Dorsolateral prefrontal cortex (tissue), 122 donors: ENCODE measurements at places on chromosomes 4 and X. TPM values are rescaled to one million over a fixed set of nuclear protein-coding genes. Genes with fewer than 3 reads are reported as not detected.

DNA sequence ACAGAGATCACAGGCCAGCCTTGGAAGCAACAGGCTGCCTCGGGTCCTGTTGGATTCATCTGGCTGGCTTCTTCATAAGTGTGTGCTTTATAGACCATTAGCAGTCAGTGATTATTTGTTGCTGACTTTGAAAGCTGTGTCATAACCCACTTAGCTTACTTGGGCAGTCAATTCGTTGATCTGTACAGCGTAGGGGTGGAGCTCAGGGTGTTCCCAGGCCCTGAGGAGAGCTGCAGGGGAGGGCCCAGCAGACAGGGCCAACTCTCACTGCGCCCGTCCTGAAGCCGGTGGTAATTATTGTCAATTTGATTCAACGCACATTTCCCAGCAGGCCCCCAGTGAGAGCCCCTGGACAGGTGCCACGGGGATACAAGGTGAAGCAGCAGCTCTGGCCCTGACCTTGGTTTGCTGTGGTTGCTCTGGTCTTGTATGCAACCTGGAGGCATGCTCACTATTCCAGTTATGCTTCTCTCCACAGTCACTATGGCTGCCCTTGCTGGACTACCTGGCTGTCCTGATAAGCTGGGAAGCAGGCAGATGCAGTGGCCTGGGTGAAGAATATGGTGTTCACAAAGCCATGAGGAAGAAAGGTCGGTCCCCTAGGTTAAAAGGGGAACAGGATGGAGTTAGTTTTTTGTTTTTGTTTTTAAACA is 40.1 kb upstream of the HMGB3 start:
- DNase-seq: no peak

The CXCL5 gene
- 1.1 TPM for total RNA-seq

GRCh38 chrX:130636277-130636676 is 234.5 kb downstream of the RBMX2 start:
- DNase-seq: no peak

GRCh38 chr4:156408749-156409148 is 455.1 kb upstream of the CTSO start:
- no peak for DNase-seq

The GABRG1 gene
- total RNA-seq: 23.2 TPM

The LONRF3 gene
- total RNA-seq: 6.2 TPM

The ALAS2 gene
- 2.5 TPM for total RNA-seq

The WWC2 gene
- 30.8 TPM for total RNA-seq

- no peak for DNase-seq
These were observed 243.1 kb upstream of the TENM3 start for GRCh38 chr4:182000077-182000476.

DNA sequence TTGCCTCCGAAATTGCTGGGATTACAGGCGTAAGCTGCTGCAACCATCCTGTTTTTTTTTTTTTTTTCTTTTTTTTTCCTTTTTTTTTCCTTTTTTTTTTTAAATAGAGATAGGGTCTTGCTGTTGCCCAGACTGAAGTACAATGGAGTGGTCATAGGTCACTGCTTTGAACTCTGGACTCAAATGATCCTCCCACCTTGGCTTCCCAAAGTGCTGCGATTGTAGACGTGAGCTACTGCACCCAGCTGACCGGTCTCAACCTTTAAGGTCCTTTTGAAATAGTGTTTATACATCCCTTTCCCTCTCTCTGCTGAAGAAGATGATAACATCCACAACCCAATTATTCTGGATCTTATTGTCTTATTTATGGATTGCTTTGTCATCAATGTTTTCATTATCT is 548.7 kb downstream of the GBA3 start:
- DNase-seq: no peak

- DNase-seq: no peak
These were observed 34.1 kb downstream of the DCHS2 start for GRCh38 chr4:154457471-154457870.

The CT45A3 gene
- total RNA-seq: not detected

DNA sequence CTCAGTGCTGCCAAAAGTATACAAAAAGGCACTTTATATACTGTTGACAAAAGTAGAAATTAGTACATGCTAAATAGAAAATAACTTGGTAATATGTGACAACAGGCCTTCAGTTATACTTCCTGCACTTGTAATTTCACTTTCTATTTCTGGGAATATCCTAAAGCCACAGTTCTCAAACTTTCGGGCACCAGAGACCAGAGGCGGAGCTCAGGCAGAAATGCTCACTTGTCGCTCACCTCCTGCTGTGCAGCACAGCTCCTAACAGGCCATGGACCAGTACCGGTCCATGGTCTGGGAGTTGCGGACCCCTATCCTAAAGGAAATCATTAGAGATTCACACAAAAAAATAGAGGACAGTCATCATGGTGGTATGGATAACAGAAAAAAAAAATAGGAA is 25.7 kb downstream of the ACSL4 start:
- no peak for DNase-seq
